ENCODE measurements at places on chromosomes 12 and 14. TPM values are rescaled to one million over a fixed set of nuclear protein-coding genes. Genes with fewer than 3 reads are reported as not detected.
A peak's percentile ranks its signal among the peaks of the same experiment; 100 is the strongest.

GRCh38 chr12:96337953-96338352, 62.3 kb downstream of the CDK17 start:
- H3K36me3 ChIP-seq = peaks cover 7% of the 10 kb centered on the region
- H3K27ac ChIP-seq = no peak overlapping the region
- H3K27me3 ChIP-seq = no peaks in the 10 kb centered on the region
- no peak for DNase-seq

GRCh38 chr14:61696753-61697318, 1.5 kb downstream of the HIF1A start:
- H3K36me3 ChIP-seq = no peaks in the 10 kb centered on the region
- peak overlapping the region; percentile 99 for H3K4me3 ChIP-seq
- H3K4me1 ChIP-seq = peaks cover 8% of the 10 kb centered on the region
- peak overlapping the region; percentile 15 for H3K27ac ChIP-seq

GRCh38 chr14:73623504-73624054, 11.3 kb downstream of the ACOT6 start:
- H3K27ac ChIP-seq = no peak overlapping the region
- H3K36me3 ChIP-seq = no peaks in the 10 kb centered on the region
- no peak for DNase-seq
- H3K4me1 ChIP-seq = no peaks in the 10 kb centered on the region
- H3K27me3 ChIP-seq = no peaks in the 10 kb centered on the region

DNA sequence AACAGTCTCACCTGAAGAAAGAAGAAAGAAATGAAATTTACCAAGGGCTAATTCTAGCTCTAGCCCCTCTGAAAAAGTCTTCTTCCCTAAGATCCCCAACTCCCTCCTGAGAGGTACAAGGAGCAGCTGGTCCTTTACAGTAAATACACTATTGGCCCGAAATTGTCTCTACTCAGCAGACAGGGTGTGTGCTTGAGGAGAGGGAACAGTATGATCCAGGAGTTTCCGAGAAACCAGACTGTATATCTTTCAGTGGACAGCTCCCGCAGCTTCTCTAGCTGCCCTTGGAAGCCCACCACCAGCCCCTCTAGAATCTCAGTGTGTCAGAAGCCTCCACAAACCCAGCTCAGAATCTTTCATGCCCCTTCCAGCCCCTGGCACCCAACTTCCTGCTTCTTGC, 8.1 kb downstream of the GPR84 start:
- no peaks in the 10 kb centered on the region for H3K27me3 ChIP-seq
- H3K4me3 ChIP-seq = no peak overlapping the region
- H3K4me1 ChIP-seq = peaks cover 26% of the 10 kb centered on the region

DNA sequence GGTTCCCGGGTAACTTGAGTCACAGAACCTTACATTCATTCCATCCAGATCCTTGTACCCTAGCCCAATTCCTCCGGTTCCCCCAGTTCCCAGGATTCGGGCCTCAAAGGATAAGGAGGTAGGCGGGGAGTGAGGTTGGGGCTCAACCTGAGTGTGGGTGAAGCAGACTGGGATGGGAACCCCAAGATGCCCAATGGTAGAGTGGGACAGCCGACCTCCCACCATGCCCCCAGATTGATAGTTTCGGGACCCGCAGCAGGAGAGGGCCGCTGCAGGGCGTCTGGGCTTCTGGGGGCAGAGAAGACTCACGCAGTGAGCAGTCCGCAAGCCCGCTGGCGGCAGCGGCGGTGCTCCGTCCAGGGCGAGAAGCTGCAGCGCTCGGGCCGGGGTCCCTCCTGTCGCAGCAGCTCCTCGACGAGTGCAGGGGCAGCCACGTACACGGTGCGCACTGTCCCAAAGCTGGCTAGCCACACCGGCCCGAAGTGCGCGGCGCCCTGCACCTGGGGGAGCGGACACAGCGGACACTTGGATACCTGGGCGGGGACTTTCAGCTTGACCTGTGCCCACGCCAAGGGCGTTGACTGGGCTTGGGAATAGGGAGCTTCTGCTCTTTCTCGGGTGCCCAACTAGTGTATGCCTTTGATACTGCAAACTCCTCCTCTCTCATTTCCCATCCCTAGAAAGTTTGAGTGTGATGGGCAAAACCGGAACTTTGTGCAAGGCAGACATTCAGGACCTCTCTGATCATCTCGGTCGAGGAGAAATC, 997 bp downstream of the CYP27B1 start:
- peaks cover 41% of the 10 kb centered on the region for H3K27me3 ChIP-seq
- H3K4me3 ChIP-seq = peak overlapping the region; percentile 43
- no peaks in the 10 kb centered on the region for H3K36me3 ChIP-seq
- H3K4me1 ChIP-seq = peaks cover 30% of the 10 kb centered on the region
- no peak for DNase-seq
- no peak overlapping the region for H3K27ac ChIP-seq

GRCh38 chr12:123934829-123935228, 37.8 kb downstream of the CCDC92 start:
- H3K27ac ChIP-seq = peak overlapping the region; percentile 44
- no peaks in the 10 kb centered on the region for H3K27me3 ChIP-seq
- H3K4me1 ChIP-seq = peaks cover 62% of the 10 kb centered on the region
- H3K4me3 ChIP-seq = no peak overlapping the region
- H3K36me3 ChIP-seq = peaks cover 3% of the 10 kb centered on the region
- DNase-seq = peak; percentile 40

- H3K27me3 ChIP-seq = no peaks in the 10 kb centered on the region
- no peak overlapping the region for H3K4me3 ChIP-seq
- no peak overlapping the region for H3K27ac ChIP-seq
- no peaks in the 10 kb centered on the region for H3K36me3 ChIP-seq
- peaks cover under 1% of the 10 kb centered on the region for H3K4me1 ChIP-seq
Measured at GRCh38 chr12:67621926-67622325, 26.6 kb upstream of the DYRK2 start.

DNA sequence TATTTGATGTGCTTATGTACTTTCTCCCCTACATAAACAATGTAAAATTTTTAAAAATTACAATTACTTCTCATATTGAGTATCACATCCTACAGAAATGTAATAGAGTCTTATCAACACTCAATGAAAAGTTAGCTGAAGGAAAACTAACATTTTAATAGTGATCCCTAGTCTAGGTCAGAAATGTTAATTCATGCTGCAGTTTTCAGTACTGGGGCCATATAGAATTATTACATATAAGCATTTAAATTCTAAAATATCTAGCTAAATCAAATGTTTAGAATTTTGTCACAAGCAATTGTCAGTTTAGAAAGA, 37.8 kb downstream of the SLC6A15 start:
- no peak for DNase-seq
- no peaks in the 10 kb centered on the region for H3K27me3 ChIP-seq
- H3K4me1 ChIP-seq = no peaks in the 10 kb centered on the region
- no peak overlapping the region for H3K4me3 ChIP-seq
- no peaks in the 10 kb centered on the region for H3K36me3 ChIP-seq

DNA sequence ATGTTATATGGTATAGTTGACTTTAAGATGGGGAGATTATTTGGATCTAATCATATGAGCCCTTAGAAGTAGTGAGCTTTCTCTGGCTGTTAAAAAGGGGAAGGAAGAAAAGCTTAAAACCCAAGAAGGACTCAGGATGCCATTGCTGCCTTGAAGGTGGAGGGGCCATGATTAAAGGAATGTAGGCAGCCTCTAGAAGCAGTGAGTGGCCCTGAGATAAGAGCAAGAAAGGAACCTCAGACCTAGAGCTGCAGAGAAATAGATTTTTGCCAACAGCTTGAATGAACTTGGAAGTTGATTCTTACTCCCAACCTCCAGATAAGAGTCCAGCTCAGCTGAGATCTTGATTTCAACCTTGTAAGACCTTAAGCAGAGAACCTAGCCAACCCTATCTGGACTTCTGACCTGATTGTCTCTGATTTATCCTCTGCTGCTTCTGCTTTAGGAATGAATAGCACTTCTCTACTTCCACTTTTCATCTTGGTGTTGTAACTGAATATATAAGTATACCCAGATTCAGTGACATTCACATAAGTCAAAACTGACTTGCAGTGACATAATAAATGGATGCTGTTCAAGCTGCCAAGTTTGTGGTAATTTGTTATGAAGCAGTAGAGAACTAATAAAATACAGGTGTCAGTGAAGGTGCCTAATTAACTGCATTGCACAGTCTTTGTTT, 33.5 kb downstream of the RAD51B start:
- no peaks in the 10 kb centered on the region for H3K27me3 ChIP-seq
- peak overlapping the region; percentile 48 for H3K27ac ChIP-seq
- no peaks in the 10 kb centered on the region for H3K36me3 ChIP-seq
- no peak for DNase-seq

DNA sequence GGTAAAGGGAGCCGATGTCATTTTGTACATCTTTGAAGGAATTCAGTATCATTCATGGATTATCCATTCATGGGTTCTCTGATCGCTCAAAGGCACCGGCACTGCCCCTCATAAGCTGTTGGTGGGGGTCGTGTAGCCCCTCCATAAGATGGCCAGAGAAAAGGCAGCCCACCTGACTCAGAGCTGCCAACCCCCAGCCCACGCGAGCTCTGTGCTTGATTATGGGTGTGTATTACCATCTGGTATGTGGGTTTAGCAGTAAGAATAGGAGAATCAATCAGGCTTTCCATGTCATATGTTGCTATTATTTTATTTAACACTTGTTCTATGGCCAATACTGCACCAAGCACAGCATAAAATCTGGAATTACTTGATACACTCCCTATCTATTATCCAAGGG, 32.1 kb upstream of the AMIGO2 start:
- no peak overlapping the region for H3K4me3 ChIP-seq
- DNase-seq = no peak
- H3K4me1 ChIP-seq = no peaks in the 10 kb centered on the region
- no peaks in the 10 kb centered on the region for H3K27me3 ChIP-seq

GRCh38 chr12:132205271-132206045, 61.2 kb downstream of the NOC4L start:
- H3K27ac ChIP-seq = no peak overlapping the region
- H3K4me3 ChIP-seq = no peak overlapping the region
- DNase-seq = no peak

DNA sequence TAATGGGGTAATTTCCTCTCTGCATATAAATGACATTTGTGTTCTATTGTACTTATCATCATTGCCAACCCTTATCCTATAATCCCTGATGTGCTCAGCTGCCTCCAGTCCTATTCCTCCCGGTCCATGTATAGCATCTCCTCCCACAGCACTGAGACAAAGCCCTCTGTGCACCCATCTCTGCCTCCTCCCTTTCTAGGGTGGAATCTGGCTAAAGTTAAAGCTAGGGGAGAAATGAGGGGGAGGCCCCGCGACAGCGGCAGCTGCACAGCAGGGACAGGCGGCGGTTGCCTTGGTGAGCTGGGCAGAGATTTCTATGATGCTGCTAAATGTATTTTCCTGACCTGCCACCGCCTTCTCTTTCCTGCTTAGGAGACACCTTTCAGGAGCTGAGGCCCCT, 12.8 kb upstream of the ZDHHC22 start:
- H3K27ac ChIP-seq = no peak overlapping the region
- H3K36me3 ChIP-seq = no peaks in the 10 kb centered on the region
- H3K27me3 ChIP-seq = peaks cover 14% of the 10 kb centered on the region
- no peaks in the 10 kb centered on the region for H3K4me1 ChIP-seq
- no peak overlapping the region for H3K4me3 ChIP-seq

DNA sequence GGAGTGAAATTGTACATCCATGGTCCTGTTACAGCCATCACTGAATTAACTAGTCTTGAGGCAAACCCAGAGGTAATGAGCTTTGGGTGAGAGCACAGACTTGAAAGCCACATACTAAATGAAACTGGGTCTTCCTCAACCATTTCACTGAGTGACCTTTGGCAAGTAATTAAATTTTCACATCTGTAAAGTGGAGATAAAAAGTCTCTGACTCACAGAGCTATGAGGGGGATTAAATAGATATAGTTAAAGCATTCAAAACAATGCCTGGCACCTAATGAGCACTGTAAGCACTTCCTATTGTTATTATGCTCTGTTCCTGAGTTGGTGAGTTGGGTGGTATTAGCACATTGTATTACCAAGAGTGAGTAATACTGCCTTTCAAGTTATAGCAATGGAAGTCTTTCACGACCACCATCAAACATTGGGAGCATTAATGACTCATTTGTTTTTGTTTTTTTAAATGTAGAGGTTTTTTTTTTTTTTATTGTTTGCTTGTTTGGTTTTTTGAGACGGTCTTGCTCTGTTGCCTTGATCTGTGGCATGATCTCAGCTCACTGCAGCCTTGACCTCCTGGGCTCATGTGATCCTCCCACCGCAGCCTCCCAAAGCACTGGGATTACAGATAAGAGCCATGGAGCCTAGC, 12.5 kb upstream of the STRN3 start:
- DNase-seq = no peak
- H3K27ac ChIP-seq = no peak overlapping the region
- no peaks in the 10 kb centered on the region for H3K36me3 ChIP-seq
- no peaks in the 10 kb centered on the region for H3K4me1 ChIP-seq
- H3K4me3 ChIP-seq = no peak overlapping the region

DNA sequence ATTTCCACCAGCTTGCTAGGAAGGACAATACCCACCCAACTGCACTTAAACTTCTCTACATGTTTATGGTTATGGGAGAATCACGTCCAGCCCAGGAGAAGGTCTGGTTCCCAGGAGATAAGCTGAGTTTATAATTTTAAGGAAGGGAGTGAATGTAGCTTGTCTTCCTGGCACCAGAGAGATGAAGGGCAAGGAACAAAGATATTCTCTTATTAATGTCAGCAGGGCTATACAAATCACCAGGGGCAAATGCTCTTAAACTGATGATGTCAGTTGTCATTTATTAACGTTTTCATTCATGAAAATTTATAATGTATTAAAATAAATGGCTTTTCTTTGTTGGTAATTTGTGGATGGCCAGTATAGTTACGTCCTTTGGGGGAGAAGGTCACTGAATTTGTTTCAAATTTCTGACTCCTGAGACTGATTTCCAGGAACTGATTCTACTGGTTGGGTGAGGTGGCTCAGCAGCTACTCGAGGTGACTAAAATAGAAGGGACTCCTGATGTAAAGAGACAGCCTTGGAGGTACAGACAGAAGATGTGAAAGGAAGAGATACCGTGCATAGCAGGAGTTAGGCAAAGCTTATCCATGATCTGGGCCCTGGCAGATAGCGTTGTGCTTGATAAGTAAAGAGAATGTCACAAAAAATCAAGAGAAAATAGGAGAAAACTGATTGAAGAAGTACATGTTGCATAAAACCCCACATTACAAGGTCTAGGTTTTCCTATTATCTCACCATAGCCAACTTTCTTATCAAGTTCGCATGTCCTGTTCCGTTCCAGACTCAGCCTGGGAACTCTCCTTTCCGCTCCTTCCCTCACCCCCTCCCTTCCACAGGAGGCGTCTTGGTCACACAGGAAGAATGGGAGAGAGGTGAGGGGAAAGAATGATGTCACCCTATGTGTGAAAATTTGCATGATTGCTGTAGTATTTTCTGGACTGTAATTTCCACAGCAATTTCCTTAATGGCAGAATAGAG, 367.1 kb upstream of the FAR2 start:
- H3K36me3 ChIP-seq = no peaks in the 10 kb centered on the region
- no peak overlapping the region for H3K4me3 ChIP-seq
- no peaks in the 10 kb centered on the region for H3K27me3 ChIP-seq
- no peaks in the 10 kb centered on the region for H3K4me1 ChIP-seq

GRCh38 chr14:21874946-21875345, 201.3 kb upstream of the OR4E1 start:
- no peaks in the 10 kb centered on the region for H3K36me3 ChIP-seq
- no peaks in the 10 kb centered on the region for H3K27me3 ChIP-seq
- no peak overlapping the region for H3K4me3 ChIP-seq

Gene TBC1D30
- total RNA-seq = 5.8 TPM

Gene GPN3
- 6.1 TPM for total RNA-seq

Gene MLF2
- total RNA-seq = 114 TPM

Gene PIWIL1
- not detected for total RNA-seq

Gene CIROP
- total RNA-seq = not detected

Gene TESPA1
- total RNA-seq = 39.9 TPM
